IPS-NIHi11 (cell line): ENCODE measurements at places on chromosomes 6 and 20.

DNA sequence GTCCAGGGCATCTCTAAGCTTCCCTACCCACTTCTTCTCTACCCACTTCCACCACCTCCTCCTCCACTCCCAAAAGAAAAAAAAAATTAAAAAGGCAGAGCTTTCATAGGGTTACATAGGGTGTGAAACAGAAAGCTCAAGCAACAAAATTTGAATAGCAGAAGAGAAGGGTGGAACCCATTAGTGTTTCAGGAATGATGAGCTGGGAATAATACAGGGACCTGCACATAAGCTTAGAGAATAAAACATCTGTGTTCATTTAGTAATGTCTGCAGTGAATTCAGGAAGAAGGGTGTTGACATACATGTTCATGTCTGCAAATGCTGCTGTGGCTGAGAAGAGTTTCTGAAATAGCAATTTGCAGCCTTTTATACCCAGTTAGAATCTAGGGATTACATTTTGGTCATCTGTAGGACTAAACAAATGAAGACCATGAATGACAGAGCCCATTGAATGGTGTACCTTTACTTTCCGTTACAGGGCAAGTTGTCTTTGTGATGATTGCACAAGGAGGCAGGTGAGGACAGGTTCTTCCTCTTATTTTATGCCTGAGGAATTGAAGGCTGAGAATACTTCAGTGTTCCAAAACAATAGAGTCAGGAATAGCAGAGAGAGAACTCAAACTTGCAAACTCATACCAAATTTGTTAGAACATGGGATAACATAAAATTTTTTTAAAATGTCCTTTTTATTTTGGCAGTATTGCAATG is 975.1 kb downstream of the TFAP2A start:
- DNase-seq = no peak

GRCh38 chr6:49980898-49981297 is 11.5 kb upstream of the DEFB113 start:
- DNase-seq = no peak

DNA sequence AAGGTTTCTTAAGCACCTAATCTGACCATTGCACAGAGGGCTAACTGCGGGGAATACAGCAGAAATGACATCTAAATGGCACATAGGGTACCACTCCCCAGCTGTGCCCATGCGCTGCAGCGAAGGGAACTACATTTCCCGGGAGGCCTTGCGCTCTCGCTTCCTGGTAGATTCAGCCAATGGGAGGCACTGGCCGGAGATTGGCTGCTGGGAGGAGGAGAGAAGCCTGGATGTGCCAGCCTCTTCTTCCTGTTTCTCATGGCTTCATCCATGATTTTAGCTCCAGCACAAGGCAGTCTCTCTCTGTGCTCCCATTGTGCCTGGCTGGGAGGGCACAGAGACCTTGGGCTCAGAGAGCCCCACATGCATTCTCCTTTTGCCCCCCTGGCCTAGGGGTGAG is 101.7 kb upstream of the FOXA2 start:
- DNase-seq = peak; percentile 75

DNA sequence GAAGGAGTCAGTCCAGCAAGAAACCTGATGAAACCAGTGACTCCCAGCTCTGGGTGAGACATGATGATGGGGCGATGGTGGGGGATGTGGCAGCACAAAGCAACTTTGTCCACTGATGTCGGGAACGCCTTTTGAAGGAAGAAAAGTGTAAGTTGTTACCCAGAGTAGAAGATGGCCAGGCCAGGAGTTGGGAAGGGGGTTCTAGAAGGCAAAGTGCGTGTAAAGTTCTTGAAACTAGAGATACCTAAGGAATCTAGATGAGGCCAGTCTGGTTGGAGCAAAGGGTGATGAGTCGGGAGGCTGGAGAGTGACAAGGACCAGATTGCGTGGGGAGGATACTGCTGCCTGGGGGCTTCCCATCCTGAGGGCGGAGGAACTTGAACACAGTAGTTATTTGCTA is 117.0 kb downstream of the PHACTR3 start:
- DNase-seq = no peak

- no peak for DNase-seq
Observed at GRCh38 chr6:2351807-2352431, 106.5 kb upstream of the GMDS start.

GRCh38 chr20:53547664-53548239 is 45.9 kb downstream of the ZNF217 start:
- DNase-seq = peak; percentile 88

DNA sequence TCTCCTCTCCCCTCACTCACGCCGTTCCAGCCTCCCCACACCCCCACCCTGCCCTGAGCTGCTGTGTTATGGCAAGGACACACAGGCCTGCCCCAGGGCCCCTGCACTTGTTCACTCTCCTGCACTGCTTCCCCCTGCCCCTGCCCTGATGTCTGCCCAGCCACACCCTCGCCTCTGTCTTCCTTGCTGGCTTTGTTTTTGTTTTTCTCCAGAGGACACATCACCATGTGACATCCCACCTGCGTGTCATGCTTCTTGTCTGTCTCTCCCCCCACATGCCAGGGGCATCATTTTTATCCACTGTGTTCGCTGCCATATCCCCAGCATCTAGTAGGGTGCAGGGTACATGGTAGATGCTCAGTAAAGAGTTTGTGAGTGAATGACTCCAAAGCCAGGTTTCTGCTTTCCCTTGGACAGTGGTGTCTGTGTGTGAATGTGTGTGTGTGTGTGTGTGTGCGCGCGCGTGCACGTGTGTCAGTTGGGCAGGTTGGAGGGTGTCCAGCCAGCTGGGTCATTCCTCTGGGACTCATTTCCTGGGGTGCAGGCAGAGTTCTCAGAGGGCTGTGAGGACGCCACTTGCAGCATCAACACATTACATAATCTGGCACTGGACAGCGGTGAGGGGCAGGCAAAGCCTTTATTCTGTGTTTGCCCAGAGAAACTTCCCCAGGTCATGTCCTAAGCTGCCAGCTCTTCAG is 60.6 kb downstream of the STK35 start:
- no peak for DNase-seq

GRCh38 chr6:15456422-15456821 is 206.4 kb downstream of the DTNBP1 start:
- no peak for DNase-seq

DNA sequence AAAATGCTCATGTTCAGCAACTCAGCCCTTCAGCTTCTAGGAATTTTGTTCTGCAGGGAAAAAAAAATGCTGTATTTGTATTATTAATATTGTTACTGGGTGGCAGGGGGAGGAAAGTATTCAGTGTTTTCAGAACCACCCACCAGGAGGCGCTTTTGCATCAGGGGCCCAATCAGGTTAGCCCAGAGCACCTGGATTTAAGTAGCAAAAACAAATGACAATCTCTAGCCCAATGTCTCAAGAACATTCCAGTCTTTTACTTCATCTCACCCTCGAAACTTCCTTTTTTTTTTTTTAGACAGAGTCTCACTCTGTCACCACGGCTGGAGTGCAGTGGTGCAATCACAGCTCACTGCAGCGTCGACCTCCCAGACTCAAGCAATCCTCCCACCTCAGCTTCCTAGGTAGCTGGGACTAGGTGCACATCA is 635 bp upstream of the C20orf203 start:
- peak; percentile 79 for DNase-seq

DNA sequence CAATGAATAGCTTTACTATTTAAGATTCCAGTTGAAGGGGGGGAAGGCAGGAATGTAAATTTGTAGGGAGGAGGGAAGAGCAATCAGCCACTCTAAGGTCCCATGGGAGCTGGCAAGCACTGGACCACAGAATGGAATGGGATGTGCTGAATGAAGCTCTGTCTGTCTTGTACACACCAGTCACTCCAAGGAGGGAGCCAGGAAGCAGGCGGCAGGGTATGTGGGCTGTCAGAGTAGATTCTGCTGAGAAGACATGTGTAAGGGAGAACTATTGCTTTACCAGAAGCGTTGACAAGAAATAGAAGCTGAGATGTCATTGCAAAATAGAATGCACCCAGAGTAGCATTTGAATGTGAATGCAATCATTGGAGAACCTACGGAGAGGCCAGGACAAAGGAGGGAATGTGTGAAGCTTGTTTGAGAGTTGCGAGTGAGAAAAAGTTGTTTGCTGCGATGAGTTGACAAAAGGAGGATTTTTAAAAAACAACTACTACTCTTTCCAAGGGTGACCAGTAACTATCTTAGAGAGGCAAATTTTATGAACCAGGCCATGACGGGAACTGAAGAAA is 25.2 kb upstream of the PDE7B start:
- DNase-seq = no peak

DNA sequence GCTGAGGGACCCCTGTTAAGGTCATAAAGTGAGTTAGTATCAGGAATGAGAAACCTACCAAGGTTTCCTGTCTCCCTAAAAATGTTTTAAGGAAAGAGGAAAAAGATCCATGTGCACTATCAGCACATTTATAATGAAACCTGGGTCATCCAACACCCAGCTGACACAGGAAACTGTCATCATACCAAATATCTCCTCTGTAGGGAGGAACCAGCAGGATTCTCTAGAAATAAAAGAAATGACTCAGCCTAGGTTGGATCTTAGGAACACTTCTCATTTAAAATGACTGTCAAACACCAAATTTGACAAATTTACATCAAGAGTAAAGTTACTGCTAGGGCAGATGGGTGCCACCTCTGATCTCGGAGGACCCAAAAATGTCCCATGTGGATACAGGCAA is 21.7 kb downstream of the GFOD1 start:
- DNase-seq = no peak

DNA sequence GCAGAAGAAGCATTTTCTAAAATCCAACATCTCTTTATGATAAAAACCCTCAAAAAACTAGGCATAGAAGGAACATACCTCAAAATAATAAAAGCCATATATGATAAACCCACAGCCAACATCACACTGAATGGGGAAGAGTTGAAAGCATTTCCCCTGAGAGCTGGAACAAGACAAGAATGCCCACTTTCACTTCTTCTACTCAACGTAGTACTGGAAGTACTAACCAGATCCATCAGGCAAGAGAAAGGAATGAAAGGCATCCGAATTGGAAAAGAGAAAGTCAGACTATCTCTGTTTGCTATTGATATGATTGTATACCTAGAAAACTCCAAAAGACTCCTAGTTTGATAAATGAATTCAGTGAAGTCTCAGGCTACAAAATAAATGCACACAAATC is 7.9 kb upstream of the CDK19 start:
- no peak for DNase-seq

DNA sequence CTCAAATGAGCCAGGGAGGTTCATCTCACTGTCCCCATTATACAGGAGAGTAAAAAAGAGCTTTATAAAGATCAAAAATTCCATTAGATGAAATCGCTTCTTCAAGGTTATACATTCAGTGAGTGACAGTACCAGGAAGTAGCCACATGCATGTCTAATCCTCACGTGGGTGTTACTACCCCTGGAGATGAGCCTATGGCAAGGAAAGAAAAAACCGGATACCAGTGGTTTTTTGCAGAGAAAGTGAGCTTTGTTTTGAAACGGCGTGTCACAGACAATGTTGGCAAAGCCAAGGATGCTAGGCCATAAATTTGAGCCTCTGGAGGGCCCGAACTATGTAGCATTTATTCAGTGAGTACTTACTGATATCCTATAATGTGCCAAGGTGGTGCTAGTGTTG is 215.0 kb upstream of the RIN2 start:
- no peak for DNase-seq

- DNase-seq = no peak
Observed at GRCh38 chr6:143218233-143218632, 157.5 kb downstream of the AIG1 start.

DNA sequence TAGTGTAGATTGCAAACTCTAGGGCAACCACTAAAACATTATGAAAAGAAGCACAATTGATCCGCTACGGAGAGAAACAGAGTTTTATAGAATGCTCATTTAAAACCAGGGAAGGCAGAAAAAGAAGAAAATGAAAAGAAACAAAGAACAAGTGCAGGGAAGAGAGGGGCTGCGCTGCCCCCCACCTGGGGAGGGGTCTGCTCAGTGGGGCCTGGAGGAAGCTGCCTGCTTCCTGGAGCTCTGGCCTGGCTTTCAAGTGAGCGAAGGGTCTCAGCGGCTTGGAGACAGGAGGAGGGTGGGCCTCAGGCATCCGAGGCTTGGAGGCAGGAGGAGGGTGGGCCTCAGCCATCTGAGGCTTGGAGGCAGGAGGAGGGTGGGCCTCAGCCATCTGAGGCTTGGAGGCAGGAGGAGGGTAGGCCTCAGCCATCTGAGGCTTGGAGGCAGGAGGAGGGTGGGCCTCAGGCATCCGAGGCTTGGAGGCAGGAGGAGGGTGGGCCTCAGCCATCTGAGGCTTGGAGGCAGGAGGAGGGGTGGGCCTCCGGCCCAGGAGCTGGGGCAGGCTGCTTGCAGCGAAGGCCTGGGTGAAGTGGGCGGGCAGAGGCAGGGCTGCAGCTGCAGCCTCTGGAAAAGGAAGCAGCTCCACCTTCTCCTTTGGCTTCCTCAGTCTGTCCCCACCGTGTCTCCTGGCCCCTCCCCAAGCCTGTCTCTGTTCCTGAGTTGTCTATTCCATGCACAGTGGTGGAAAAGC is 406.3 kb downstream of the TAF4 start:
- DNase-seq = no peak

- DNase-seq = no peak
Observed at GRCh38 chr6:43708860-43709653, 21.5 kb upstream of the MRPS18A start.

DNA sequence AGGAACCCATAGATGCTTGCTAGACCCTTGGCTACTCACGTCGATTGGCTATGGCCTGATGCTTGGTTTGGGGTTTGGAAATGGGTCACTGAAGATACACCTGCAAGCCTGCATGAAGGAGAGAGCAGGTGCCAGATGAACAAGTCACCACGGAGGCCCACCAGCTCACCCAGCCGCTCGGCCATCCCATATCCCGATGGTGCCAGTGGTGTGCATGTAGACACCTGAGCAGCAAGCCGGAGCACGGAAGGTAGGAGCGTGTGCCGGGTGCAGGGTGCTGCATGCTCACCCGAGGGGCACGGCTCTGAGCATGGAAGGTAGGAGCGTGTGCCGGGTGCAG is 35.9 kb downstream of the DACT2 start:
- no peak for DNase-seq

DNA sequence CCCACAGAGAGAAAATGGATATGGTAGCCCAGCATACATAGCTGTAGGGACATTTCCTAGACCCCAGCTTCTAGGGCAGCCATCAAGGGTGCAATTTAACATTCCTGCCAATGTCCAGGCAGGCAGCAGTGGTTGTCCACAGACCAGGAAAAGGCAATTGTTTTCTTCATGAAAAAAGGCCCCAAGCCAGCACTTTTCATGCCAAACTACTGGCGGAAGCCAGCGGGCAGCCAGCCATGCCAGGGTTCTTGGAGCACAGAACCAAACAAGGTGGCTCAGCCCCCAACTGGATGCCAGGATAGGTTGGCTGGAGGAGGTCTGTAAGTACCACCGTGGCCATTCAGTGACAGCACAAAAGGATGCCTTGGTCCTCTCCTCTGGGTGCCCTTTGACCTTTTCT is 94.6 kb downstream of the BANF2 start:
- no peak for DNase-seq

- no peak for DNase-seq
Observed at GRCh38 chr20:60060006-60060557, 101.9 kb downstream of the CDH26 start.

DNA sequence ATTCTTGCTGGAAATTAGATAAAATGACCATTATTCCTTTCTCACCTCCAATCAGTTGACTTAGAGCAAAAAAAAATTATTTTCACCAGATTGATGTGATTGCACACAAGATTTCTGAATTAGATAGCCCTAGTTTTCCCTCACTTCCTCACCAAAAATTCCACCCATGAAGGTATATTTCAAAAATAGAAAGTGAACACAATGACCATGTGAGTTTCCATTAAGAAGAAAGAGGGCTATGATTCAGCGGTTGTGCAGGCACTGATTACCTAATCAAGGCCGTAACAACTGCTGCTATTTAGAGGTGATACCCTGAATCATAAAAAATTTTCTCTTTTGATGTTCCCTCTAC is 19.5 kb upstream of the RALGAPA2 start:
- no peak for DNase-seq

- DNase-seq = no peak
Observed at GRCh38 chr6:6597682-6598081, 9.2 kb downstream of the LY86 start.
